ENCODE measurements at places on chromosomes 1 and 21. TPM values are rescaled to one million over a fixed set of nuclear protein-coding genes. Genes with fewer than 3 reads are reported as not detected.

Gene TNFRSF18
- not detected for total RNA-seq

Gene HAO2
- not detected for total RNA-seq

Gene RTCA
- 37.3 TPM for total RNA-seq

Gene PTPN14
- total RNA-seq: 6.0 TPM

Gene DPT
- total RNA-seq: 0.27 TPM

Gene GPR52
- total RNA-seq: 7.3 TPM

Gene TNFAIP8L2
- total RNA-seq: 1.6 TPM
